ENCODE measurements at places on chromosomes 12 and 14. TPM values are rescaled to one million over a fixed set of nuclear protein-coding genes. Genes with fewer than 3 reads are reported as not detected.

Gene CLEC14A
- total RNA-seq: 0.10 TPM

Gene WSCD2
- 0.05 TPM for total RNA-seq

Gene TRHDE
- total RNA-seq: 2.9 TPM

Gene KERA
- total RNA-seq: not detected

Gene AKAP3
- 4.3 TPM for total RNA-seq

Gene GPR84
- total RNA-seq: not detected

DNA sequence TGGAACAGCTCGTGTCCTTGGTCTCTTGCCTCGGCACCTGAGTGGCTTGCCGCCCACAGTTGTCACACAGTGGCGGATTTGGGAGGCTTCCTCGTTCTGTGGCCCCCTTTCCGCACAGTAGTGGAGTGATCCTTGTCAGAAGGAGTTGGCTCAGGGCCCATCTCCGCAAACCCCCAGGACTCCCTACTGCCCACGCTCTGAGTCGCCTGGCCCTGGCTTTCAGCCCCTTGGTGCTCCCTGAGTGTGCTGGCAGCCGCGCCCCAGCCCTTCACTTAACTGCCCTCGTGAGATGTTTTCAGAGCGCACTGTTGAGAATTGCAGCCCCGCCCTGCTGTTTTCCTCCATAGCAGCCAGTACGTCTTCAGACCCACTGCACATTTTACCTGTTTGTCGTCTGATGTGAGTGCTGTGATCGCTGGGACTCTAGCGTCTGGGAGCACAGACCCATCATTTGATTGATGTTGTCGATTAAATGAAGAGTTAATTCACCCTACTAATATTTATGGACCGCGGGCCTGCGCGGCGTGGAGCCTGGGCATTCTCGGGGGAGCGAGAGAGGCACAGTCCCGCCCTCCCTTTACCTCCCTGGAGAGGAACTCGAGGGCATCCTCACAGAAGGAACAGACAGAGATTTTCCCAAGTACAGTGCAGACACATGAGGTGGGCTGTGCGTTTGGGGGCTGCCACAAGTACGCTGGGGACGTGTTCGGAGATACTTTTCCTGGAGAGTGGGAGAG, 91.8 kb downstream of the DDX51 start:
- no peak overlapping the region for H3K4me3 ChIP-seq
- peaks cover 54% of the 10 kb centered on the region for H3K36me3 ChIP-seq
- DNase-seq: no peak
- no peak overlapping the region for H3K27ac ChIP-seq
- no peaks in the 10 kb centered on the region for H3K4me1 ChIP-seq
- no peaks in the 10 kb centered on the region for H3K27me3 ChIP-seq

DNA sequence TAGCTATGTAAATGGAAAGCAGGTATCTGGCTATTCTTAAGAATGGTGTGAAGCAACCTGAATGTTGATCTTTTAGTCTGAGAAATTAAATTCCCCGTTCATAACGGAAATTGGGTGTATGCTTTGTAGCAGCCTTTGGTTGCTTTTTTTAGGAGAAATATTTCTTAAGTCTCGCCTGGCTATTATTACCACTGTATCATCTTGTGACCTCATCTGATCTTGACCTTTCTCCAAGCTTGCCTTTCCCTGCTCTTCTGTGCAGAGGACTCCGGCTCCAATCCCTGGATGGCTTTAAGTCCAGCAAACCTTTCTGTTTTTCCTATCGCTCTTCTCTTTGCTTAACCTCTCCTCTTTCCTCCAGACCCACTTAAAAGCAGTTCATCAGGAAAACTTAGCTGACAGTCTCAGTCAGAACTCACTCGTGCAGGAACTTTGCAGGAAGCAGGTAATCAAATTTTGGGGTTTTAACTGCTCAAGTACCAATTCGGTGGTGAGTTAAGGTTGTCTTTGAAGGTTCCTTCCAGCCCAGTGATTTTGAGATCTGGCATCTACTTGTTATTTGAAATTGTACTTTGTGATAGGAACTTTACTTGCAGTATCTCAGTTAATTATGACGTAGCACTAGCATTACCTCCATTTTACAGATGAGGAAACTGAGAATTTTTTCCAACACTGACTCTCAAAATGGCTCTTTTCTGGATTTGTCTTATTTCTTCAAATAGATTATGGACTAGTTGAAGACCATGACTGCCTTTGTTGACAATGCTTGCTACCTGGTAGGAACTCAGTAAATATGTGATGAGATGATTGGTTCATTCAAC, 14.1 kb downstream of the PPFIBP1 start:
- H3K4me1 ChIP-seq: peaks cover 29% of the 10 kb centered on the region
- no peak for DNase-seq
- H3K36me3 ChIP-seq: no peaks in the 10 kb centered on the region
- no peaks in the 10 kb centered on the region for H3K27me3 ChIP-seq
- H3K4me3 ChIP-seq: no peak overlapping the region

DNA sequence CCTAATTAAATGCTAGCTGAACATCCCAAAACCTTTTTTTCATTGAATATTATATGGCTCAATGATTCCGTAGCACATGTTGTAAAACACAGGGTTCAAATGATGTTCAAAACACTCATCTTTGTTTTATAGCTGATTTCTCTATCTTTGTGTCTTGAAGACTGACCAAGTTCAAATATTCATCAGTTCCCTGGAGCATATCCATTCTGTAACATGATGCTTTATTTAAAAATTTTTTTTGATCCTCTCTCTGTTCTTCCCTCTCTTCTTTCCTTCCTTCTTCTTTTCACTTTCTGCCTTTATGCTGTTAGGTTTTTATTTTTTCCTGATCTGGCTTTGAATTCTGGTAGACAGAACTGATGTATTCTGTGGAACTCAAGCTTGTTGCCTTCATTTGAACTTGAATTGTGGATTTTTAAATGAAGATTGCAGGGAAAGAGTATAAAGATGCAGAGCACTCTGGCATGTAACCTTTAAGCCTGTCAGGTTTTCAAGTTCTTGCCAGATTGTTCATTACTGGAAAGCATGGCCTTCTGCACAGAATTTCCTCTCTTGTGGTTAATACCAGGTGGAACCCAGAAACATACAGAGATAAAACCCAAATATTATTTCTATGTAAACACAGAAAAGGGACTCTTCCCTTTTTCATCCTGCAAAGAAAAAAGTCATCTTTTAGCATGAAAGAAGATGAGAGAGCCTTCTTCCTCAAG, 39.5 kb downstream of the PROX2 start:
- H3K4me1 ChIP-seq: no peaks in the 10 kb centered on the region
- H3K36me3 ChIP-seq: peaks cover 8% of the 10 kb centered on the region
- H3K27me3 ChIP-seq: no peaks in the 10 kb centered on the region
- H3K27ac ChIP-seq: no peak overlapping the region
- H3K4me3 ChIP-seq: no peak overlapping the region

DNA sequence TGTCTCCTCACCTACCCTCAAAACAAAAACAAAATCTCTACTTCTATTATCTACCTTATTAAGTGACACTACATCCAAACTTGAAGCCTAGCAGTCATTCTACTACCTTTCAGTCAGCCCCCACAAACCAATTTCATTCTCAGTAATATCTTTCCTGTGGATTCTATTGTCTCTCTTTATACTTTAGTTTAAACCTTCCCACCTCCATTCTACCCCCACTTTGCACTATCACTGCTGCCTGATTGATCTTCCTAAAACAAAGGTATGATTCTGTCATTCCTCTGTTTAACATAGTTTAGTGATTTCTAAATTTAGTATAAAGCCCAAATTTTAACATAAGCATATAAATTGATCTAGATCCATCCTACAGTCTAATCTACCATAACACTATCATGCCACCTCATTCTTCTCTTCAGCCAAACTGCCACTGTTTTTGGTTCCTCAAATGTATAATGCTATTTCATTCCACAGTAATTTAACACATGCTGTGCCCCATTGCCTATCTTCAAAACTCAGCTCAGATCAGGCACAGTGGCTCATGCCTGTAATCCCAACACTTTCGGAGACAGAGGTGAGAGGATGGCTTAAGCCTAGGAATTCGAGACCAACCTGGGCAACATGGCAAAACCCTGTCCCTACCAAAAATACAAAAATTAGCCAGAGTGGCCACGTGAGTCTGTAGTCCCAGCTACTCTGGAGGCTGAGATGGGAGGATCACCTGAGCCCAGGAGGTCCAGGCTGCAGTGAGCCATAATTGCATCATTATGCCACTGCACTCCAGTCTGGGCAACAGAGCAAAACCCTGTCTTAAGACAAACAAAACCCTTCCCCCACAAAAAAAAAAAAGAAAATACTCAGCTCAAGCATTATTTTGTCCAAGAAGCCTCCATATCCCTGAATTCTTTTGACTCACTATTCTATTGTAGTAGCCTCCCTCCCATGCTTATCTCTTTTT, 3.1 kb upstream of the STRN3 start:
- no peak overlapping the region for H3K4me3 ChIP-seq
- peaks cover 79% of the 10 kb centered on the region for H3K4me1 ChIP-seq

GRCh38 chr12:49776413-49776812, 35.1 kb downstream of the TMBIM6 start:
- H3K27me3 ChIP-seq: peaks cover 4% of the 10 kb centered on the region
- no peaks in the 10 kb centered on the region for H3K36me3 ChIP-seq
- DNase-seq: peak; percentile 72
- no peak overlapping the region for H3K27ac ChIP-seq
- H3K4me1 ChIP-seq: peaks cover 9% of the 10 kb centered on the region

GRCh38 chr12:103279444-103279843, 216.3 kb downstream of the C12orf42 start:
- no peak for DNase-seq
- H3K36me3 ChIP-seq: no peaks in the 10 kb centered on the region
- no peak overlapping the region for H3K27ac ChIP-seq
- H3K4me1 ChIP-seq: no peaks in the 10 kb centered on the region
- peaks cover 8% of the 10 kb centered on the region for H3K27me3 ChIP-seq

DNA sequence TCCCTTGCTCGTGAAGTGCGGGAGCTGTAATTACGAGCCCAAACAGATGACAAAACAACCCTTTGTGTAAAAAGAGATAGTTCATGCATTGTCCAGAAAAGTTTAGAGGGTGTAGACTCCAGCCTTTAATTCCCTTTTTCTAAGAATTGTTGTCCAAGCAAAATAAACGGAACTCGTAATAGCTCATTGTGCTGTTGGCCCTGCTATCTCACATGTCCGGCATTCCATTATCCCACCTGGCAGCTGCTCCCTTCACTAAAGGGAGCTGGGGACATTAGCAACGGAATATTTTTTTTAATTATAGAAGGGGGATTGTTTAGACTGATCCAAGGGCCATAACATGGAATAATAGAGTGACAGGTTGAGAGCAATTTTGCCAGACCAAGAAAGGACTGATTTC, 277.5 kb upstream of the TBX3 start:
- H3K27me3 ChIP-seq: no peaks in the 10 kb centered on the region
- no peak overlapping the region for H3K4me3 ChIP-seq
- no peaks in the 10 kb centered on the region for H3K36me3 ChIP-seq
- no peak for DNase-seq
- H3K27ac ChIP-seq: no peak overlapping the region
- H3K4me1 ChIP-seq: no peaks in the 10 kb centered on the region

- no peaks in the 10 kb centered on the region for H3K27me3 ChIP-seq
- H3K4me3 ChIP-seq: peak overlapping the region; percentile 99
- H3K36me3 ChIP-seq: no peaks in the 10 kb centered on the region
- peaks cover 32% of the 10 kb centered on the region for H3K4me1 ChIP-seq
Measured at GRCh38 chr14:49768301-49769121, 558 bp downstream of the KLHDC2 start.

GRCh38 chr14:35826952-35827416, 846 bp downstream of the BRMS1L start:
- no peaks in the 10 kb centered on the region for H3K36me3 ChIP-seq
- H3K27me3 ChIP-seq: no peaks in the 10 kb centered on the region
- H3K4me1 ChIP-seq: peaks cover 15% of the 10 kb centered on the region
- H3K27ac ChIP-seq: peak overlapping the region; percentile 91
- DNase-seq: no peak
- peak overlapping the region; percentile 74 for H3K4me3 ChIP-seq

DNA sequence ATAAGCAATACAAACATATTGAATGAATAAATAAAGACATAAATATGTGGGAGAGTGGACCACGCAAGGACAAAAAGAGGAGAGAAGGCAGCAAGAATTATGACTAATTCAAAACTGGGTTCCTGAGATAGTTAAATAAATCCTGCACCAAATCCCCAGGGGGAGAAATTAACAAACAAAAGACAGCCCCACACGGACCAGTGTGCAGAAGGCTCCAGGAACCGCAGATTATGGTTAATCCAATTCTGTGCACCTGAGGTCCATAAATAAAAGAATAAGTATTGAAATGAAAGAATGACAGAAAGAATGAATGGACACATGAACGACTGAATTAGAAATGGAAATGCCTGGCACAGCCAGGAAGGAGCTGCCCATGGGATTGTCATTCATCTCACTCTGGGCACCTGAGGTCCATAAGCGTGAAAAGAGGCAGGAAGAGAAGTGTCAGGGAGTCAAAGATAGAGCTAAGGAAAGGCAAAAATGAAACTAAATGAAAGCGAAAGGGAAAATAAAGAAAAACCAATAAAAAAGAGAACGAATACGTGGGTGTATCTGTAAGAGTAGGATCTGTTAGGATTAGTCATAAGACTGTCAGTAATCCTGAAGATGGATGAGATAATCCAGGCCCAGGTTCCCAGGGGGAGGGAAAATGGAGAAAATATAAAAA, 23.3 kb downstream of the MEG3 start:
- H3K4me3 ChIP-seq: no peak overlapping the region
- no peaks in the 10 kb centered on the region for H3K27me3 ChIP-seq
- no peak for DNase-seq
- H3K4me1 ChIP-seq: peaks cover 17% of the 10 kb centered on the region
- no peaks in the 10 kb centered on the region for H3K36me3 ChIP-seq

DNA sequence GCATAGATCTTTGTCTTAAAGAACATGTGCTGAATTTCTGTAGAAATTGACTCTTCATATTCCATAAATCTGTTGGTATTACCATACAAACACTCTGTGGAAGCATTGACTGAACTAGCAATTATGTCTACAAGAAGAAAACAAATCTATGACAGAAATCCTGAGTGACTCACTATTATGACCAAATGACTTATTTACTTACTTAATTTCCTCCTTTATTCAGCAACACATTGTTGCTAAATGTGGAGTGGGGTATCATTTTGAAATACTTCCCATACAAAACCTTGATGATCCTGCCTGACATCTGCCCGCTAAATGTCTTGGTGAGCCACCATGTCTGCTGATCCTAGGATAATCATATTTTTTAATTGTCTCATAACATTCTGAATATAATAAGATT, 99.1 kb upstream of the SLCO1C1 start:
- no peak overlapping the region for H3K27ac ChIP-seq
- no peaks in the 10 kb centered on the region for H3K27me3 ChIP-seq
- no peak for DNase-seq

- H3K27me3 ChIP-seq: no peaks in the 10 kb centered on the region
- peaks cover 30% of the 10 kb centered on the region for H3K36me3 ChIP-seq
- no peak for DNase-seq
- H3K4me1 ChIP-seq: no peaks in the 10 kb centered on the region
- H3K27ac ChIP-seq: no peak overlapping the region
Measured at GRCh38 chr12:56661560-56661959, 15.8 kb upstream of the ATP5F1B start.

DNA sequence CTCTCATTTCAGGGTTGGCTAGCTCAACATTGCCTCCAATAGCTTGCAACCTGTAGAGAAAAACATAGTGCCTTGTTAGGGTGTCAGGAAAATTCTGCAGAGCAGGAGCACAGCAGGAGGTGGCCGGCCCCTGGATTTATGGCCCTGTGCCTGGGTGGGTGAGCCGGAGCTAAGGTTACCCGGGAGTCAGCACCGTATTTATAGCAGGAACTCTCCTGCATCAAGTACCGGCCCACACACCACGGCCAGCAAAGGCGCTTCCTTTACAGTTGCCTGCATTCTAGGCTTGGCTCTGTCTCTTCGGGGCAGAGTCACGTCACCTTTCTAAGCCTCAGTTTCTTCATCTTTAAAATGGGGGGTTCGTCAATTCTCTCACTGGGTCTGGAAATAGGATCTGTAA, 52.8 kb upstream of the EML1 start:
- H3K27ac ChIP-seq: no peak overlapping the region
- peaks cover 17% of the 10 kb centered on the region for H3K4me1 ChIP-seq
- no peaks in the 10 kb centered on the region for H3K36me3 ChIP-seq
